ENCODE measurements at places on chromosomes 1 and 21.

GRCh38 chr1:226325178-226325577, 16.2 kb upstream of the LIN9 start:
- no peak for DNase-seq

DNA sequence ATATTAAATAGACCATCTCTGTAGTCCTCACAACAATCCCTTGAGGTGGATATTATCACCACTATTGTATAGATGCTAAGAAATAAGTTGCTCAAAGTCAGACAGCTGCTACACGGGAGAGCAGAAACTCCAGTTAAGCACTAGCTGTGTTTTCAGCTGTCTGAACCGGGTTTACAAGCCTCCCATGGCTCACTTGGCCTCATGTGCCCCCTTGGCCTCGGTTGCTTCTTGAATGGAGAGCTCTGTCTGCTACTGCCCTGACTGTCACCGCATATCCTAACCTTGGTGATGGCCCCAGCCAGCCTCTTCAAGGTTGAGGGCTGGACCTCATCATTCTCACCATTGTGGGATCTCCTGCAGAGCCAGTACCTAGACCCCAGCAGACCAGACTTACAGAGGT, 123.4 kb downstream of the AK5 start:
- DNase-seq: no peak

- DNase-seq: no peak
These were observed 26.8 kb downstream of the UMODL1 start for GRCh38 chr21:42097860-42098454.

DNA sequence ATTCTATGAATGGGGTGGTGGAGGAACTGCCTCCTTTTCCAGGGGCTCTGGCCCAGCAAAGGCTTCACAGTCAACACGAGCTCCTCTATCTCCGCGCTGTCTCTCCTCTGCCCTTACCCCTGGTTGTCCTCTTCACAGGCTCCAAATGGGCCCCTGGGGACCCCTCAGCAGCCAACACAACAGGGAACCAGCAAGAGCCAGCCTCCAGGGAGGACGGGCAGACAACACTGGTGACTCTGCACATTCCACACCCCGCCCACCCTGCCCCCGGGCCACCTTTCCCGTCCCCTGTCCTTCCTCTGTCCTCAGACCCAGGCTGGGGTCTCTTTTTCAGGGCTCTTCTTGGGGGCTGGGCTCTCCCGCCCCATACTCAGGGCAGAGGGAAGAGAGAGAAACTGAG, 17.5 kb upstream of the ETV3 start:
- DNase-seq: no peak

DNA sequence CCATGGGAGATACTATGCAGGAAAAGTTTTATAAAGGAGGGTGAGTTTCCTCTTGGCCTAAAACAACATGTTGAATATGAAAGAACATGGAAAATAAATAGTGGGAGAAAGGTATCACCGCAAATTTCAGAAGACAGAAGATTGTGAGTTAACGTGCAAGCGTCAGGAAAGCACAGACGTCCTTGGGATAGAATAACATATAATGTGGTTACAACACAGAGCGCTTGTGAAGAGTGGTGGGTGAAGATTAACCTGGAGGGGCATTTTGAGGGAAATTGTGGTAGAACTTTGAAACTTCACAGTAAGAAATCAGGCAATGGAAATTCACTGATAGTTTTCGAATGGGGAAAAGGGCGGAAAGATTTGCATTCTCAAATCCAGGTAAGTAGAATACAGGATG, 47.3 kb downstream of the NEGR1 start:
- no peak for DNase-seq

- DNase-seq: no peak
These were observed 84.6 kb downstream of the MATN1 start for GRCh38 chr1:30638811-30639210.

DNA sequence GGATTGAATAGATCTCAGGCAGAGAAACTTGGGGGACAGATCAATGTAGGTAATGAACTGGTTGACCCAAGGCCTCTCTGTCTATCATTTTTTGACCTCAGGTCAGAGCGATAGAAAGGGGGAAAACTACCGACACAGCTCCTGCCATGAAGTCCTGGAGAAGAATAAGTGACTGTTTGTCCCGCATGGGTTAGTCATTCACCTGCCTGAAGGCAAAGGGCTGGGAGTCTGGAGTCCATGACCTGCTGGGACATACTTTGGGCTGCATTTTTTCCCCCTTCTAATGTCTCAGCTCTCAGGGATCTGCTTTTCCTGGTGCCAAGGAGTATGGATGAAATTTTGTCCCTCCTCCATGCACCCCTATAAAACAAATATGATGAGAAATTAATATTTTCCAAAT, 1.6 kb upstream of the ROR1 start:
- DNase-seq: no peak

DNA sequence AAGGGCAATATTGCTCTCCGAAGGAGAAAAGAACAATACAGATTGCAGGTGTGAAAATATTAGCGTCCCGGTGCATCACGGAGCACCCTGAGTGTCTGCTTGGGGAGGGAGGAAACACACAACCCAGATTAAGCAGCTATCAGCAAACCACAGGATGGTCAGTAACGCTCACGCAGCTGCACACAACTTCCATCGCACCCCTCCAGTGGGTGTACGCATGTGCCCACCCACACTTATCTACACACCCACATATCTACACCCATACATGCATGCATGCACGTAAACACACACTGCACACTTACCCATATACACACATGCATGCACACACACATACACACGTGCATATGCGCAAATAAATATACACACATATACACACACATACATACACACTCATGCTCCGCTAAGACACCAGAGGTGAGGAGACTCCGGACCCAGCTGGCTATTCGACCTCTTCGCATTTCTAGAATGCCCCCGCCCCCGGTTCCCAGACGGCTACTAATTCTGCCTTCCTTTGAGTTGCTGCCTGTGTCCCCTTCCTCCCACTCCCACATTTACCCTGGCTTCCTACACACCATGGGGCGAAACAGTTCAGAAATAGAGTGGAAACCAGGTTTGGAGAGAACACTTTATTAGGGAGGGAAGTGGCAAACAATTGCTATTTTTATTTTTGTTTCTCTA, 26.2 kb downstream of the ITPKB start:
- DNase-seq: no peak

DNA sequence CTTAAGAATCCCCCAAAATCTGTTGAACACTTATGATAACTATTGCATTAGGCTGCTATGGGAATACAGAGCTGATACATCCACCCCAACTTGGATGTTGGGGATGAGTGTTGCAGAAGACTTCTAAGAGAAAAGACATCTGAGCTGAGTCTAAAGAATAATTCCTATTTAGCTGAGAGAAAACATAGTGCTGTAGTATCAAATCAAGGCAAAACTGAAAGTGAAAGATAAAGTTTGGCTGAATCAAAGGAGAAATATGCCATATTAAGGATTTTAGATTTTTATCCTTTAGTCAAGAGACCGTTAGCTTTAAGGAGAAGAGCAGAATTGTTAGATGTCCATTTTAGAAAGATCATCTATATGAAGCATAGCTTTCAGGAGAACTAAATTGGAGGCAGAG, 726.9 kb upstream of the PTBP2 start:
- DNase-seq: no peak

DNA sequence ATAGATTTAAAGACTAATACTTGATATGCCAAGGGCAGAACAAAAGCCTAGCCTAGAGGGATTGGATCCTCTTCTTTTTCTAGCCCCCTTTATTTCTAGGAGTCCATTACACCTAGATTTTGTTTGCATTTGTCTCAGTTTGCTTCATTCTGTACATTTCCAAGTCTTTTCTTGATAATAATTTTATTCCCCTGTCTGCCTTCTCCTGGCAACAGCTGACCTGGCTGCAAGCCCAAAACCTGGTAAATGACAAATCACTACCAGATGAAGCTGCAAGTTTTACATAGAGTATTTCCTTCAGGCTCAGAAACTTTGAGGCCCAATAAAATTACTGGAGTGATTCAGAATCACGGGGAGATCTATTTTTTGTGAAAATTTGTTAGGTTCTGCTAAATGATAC, 36.5 kb upstream of the LHX8 start:
- no peak for DNase-seq

DNA sequence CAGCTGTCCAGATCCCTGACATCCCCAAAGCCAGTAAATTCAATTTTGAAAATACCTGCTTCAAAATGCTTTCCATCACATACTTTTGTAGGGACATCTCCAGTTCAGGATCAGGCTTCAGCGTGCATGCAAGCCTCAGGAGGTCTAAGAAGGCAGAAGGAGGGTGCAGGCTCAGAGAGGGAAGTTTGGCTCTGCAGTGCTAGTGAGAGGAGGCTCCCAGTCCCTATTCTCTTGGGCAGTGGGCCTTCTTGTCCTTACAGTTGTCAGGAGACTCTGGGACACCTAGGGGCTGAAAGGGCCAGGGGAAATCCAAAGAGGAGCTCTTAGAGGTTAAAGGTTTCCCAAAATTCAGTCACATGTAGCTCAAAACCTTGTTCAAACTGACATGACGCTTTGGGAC, 20.1 kb downstream of the ADCY10 start:
- no peak for DNase-seq

- DNase-seq: no peak
These were observed 40.5 kb downstream of the AK5 start for GRCh38 chr1:77322061-77322900.

DNA sequence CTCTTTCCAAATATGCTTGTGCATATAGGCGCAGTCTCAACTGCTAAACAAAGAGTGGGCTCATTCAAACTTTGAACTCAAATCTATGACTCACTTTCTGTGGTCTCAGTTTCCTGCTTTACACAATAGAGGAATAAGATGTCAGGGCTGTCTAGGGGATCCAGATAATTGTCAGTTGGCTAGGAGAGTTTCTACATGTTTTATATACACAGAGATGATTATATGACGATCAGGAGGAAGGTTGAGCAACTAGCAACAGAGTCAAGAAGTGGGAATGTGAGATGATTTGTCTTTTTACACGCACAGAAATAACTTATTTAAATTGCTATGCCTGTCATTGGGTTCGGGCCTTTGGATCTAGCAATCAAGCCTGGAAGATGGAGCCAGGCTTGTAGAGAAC, 299.4 kb upstream of the LYPLAL1 start:
- DNase-seq: no peak

- DNase-seq: no peak
These were observed 41.3 kb upstream of the UHMK1 start for GRCh38 chr1:162456323-162456722.

DNA sequence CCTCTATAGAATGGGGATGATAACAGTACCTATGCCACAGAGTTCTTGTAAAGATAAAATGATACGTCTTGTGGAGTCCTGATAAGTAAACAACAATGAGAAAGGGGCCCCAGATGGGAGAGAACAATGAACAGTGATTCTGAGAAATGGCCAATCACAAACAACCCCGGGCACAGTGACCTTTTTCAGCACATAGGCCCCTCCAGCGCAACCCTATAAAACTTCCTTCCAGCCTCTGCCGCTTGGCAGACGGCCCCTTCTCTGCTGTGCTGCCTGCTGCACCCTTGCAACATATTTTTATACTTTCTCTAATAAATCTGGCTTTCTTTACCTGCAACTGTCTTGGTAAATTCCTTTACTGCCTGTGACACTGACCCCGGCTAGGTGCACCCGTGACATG, 8.9 kb downstream of the RCAN1 start:
- no peak for DNase-seq

DNA sequence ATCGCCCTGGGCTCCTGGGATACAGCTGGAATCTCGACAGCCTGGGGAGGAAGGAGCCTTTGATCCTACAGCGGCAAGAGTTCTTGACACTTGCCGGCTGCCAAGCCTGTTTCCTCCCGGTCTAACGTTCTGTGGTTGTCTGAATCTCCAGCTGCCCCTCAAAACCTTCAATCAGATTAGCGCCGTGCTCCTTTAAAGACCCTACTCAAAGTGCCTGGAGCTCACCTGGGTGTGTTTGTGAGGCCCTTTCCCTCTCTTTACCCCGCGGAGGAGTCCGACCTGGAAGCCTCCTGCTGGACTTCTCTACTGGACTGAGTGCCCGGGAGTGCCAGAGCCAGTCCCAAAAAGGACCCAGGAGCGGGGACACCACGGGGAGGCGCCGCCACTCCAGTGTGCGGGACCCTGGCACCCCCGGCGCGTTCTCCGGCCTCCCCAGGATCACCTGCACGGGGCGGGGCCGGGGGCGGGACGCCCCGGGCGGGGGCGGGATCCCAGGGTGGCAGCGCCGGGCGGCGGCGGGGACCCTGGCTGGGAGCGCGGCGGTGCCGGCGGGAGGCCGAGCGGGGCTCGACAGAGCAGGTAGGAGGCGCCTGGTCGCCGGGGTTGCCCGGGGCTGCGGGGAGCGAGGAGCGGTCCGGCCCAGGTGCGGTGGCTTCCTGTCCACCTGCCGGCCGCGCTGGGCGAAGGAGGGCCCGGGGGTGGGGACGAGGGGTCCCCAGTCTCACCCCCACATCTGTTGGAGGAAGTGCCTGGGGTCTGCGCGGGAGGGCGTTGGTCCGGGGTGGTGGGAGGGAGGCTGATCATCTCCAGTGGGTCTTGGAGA, at the start of gene NCMAP:
Gene NCMAP (plus strand): TSS at position 497 of the 823 bp plus-strand sequence. CDS start 39,344 bp downstream, outside the sequence.
- DNase-seq: no peak

DNA sequence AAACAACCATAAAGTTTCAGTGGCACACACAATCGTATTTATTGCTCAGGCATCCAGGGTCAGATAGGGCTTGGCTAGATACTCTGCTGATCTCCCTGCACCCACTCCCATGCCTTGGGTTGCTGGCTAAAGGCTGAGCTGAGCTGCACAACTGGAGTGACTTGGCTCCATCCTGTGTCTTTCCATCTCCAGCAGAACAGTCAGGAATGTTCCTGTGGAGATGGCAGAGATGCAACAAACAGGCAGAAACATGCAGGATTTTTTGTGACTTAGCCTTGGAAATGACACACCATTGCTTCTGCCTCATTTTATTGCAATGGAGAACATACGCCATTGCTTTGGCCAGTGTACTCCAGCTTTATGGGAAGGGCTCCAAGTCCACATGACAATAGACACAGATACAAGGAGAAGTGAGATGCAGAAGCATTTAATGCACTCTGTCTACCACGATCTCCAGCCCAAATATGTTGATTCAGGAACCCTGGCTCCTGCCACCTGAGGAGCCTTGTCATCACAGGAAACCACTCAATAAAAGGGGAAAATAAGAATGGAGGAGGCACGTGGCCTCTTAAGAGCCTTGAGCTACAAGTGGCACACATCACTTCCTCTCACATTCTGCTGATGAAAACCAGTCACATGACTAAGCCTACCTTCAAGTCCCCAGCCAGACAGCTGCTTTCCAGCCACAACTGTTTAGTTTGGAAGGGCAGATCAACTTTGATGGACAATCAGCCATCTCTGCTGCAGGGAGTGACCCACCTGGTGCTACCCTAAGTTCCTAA, 10.1 kb upstream of the GUCA2B start:
- DNase-seq: no peak

GRCh38 chr21:33395891-33396331, 7.3 kb upstream of the IFNGR2 start:
- DNase-seq: no peak

DNA sequence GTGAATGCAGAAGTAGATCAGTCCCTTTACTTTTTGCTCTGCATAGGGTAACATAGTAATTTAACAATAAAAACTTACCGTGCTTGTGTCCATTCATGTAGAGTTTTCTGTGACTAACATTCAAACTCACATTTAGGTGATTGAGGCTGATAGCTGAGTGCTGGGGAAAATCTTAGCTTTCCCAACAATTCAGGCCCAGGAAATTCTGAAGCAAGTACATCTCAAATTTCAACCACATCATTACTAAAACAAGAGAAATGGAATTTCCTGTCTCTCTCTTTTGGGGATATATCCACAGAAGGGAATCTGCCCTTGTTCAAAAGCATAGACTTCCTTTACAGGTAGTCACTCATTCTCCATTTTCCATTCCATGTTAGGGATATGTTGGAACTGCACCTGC, 33.1 kb upstream of the C1orf146 start:
- DNase-seq: no peak
